ENCODE measurements at places on chromosomes 4 and X. TPM values are rescaled to one million over a fixed set of nuclear protein-coding genes. Genes with fewer than 3 reads are reported as not detected.

DNA sequence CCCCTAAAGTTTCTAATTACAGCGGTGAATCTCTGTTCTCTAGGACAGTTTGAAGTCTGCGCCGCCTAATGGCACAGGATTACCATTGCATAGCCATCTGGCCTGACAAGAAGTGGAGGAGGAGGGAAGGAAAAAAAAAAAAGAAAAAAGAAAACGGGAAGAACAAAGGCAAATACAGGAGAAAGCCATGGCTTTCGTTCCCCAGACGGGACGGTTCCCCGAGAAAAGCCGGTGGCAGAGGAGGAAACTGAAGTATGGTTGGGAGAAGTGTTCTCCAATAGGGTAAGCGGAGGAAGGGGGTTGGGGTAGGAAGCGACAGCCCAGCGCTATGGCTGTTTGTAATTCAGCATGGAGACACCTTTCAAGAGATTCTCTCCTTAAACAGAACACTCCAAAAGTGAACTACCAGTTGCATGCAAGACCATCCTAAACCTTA lies 80.8 kb downstream of the HMGN5 start:
- peak overlapping the region; percentile 94 for H3K4me3 ChIP-seq
- peaks cover 5% of the 10 kb centered on the region for H3K4me1 ChIP-seq
- H3K27me3 ChIP-seq = peaks cover 33% of the 10 kb centered on the region
- H3K36me3 ChIP-seq = no peaks in the 10 kb centered on the region
- peak overlapping the region; percentile 95 for H3K27ac ChIP-seq
- peak; percentile 30 for DNase-seq

ETNPPL gene
- total RNA-seq = 0.23 TPM

CDX4 gene
- total RNA-seq = not detected

- H3K4me1 ChIP-seq = no peaks in the 10 kb centered on the region
- H3K36me3 ChIP-seq = peaks cover 4% of the 10 kb centered on the region
- H3K27me3 ChIP-seq = no peaks in the 10 kb centered on the region
- no peak for DNase-seq
- no peak overlapping the region for H3K4me3 ChIP-seq
Measured at GRCh38 chr4:144310535-144310934, 170.0 kb upstream of the GYPA start.

DNA sequence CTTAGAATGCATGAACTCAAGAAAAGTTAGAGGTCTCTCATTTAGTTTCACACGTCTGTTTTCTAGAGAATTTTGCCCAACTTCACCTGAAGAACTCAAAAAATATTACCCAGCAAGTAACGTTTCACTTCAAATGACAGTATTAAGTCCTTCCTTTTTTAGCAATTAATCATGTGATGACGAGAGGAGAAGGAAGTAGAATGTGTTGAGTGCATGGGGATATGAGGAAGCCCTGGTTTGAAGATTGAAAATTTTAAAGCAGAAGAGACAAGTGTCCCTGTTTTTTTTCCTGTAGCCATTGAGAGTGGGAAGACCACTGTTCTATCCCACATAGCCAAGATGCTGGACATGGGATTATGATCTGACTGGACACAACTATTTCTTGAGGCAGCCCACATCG lies 406.3 kb upstream of the CPEB2 start:
- H3K27ac ChIP-seq = no peak overlapping the region
- H3K27me3 ChIP-seq = peaks cover 6% of the 10 kb centered on the region
- no peak for DNase-seq
- H3K4me3 ChIP-seq = no peak overlapping the region
- peaks cover 5% of the 10 kb centered on the region for H3K4me1 ChIP-seq

- no peak for DNase-seq
- H3K4me3 ChIP-seq = no peak overlapping the region
- H3K27ac ChIP-seq = no peak overlapping the region
- H3K27me3 ChIP-seq = no peaks in the 10 kb centered on the region
Measured at GRCh38 chr4:67549123-67549522, 3.8 kb upstream of the CENPC start.

DNA sequence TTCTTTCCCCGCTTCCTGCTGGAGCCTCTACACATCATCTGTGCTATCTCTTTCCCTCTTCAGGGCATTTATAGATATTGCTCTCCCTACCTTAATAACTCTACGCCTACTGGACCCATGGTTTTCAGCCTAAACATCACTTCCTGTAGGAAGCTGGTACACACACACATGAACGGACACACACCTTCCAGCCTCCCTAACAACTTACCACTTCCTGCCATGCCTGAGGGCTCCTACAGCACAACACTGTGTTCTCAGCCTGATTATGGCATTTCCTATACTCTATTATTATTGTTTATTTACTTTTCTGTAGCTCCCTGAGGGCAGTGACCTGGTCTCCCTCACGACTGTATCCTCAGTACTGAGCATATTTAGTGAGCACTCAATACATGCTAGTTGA lies 163.6 kb upstream of the MAP3K15 start:
- H3K27ac ChIP-seq = no peak overlapping the region
- no peak for DNase-seq
- H3K36me3 ChIP-seq = peaks cover 5% of the 10 kb centered on the region
- no peak overlapping the region for H3K4me3 ChIP-seq
- H3K27me3 ChIP-seq = no peaks in the 10 kb centered on the region

DNA sequence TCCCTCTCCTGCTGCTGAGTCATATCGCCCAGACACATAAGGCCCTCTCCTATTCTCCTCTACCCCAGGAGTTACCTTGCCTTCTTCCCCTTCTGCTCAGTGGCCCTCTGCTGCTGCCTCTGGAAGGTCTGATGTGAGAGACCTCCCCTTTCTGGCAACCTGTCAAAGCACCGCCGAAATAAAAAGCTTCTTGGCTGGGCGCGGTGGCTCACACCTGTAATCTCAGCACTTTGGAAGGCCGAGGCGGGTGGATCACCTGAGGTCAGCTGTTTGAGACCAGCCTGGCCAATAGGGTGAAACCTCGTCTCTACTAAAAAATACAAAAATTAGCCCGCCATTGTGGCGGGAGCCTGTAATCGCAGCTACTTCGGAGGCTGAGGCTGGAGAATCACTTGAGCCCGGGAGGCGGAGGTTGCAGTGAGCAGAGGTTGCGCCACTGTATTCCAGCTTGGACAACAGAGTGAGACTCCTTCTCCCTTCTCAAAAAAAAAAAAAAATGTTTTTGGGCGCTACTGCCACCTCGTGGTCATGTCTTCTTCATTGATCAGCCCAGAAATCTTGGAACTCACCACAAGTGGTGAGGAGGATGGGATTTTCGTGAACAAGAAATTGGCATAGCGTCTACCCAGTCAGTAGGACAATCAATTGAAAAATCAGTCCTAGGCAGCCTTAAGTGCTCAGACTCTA lies 8.6 kb upstream of the ZXDA start:
- no peaks in the 10 kb centered on the region for H3K4me1 ChIP-seq
- no peak overlapping the region for H3K27ac ChIP-seq
- H3K36me3 ChIP-seq = no peaks in the 10 kb centered on the region
- H3K27me3 ChIP-seq = no peaks in the 10 kb centered on the region
- no peak overlapping the region for H3K4me3 ChIP-seq

- H3K36me3 ChIP-seq = peaks cover 3% of the 10 kb centered on the region
- no peak within 1 kb of the TSS for H3K27ac ChIP-seq
- DNase-seq = peak; percentile 6
- peak within 1 kb of the TSS; percentile 84 for H3K4me3 ChIP-seq
- H3K27me3 ChIP-seq = peaks cover 6% of the 10 kb centered on the region
Measured at GRCh38 chrX:119398974-119399771, at the start of gene SLC25A43. Gene SLC25A43 (plus strand): TSS chrX:119399336. CDS start chrX:119399404, 68 bp downstream.

AMBN gene
- not detected for total RNA-seq

GRCh38 chr4:1626151-1626550 lies 58.0 kb downstream of the FAM53A start:
- H3K27ac ChIP-seq = no peak overlapping the region
- DNase-seq = no peak
- H3K4me3 ChIP-seq = no peak overlapping the region
- H3K36me3 ChIP-seq = no peaks in the 10 kb centered on the region
- H3K4me1 ChIP-seq = no peaks in the 10 kb centered on the region
- no peaks in the 10 kb centered on the region for H3K27me3 ChIP-seq

DNA sequence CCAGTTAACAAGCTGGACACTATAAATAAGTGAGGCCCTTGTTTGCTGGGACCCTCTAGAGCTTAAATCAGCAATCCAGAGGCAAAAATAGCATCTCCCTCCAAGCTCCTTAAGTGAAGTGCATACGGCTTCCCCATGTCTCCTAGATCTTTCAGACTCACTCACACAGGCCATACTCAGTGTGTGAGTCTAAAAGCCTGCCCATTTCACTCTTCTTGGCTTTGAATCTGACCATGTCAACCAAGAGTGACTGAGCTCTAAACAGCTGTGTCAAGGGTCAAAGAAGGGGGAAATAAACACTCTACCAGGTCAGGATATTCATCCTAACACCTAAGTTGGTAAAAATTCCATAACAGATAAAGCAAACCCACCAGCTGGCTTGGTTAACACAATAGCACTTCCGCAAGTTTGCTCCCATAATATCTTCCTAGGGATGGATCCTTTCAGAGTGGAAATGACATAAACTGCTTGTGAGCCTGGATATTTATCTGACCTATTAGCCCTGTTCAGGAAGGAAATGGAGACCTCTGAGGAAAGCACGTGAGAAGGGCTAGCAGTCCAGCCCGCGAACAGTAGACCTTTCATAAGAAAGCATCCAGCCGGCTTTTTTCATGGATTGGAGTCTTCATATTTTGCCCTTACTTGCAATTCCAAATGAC lies 65.6 kb downstream of the MID1 start:
- H3K4me3 ChIP-seq = peak overlapping the region; percentile 56
- H3K4me1 ChIP-seq = peaks cover 44% of the 10 kb centered on the region
- H3K27me3 ChIP-seq = no peaks in the 10 kb centered on the region
- no peak for DNase-seq
- H3K36me3 ChIP-seq = peaks cover 22% of the 10 kb centered on the region

DNA sequence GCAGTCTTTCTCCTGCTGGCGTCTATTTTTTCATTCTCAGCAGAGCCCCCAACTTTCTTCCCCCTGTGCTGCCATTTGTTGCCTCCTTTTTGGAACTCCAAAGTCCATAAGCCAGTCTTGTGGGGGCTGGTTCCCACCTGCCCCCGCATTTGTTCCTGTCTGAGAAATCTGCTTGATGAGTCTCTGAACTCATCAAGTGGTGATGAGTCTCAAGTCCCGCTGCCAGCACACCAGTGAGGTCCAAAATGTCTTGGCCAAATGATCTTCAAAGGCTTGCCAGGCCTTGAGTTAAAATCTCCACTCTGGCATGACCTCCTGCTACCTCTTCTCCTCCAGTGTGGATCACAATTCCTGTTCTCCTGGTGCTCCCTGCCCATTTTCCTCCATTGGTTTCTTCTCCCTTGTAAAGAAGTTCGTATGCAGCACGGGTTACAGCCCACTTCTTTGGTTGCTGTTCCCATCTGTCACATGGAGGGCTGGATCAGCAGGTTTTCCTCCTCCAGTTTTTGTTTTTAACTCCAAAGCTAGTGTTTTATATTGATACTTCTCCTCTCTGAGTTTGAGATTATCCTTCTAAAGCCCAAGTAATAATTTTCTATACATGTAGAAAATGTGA lies 72.7 kb upstream of the LIMCH1 start:
- DNase-seq = no peak
- H3K4me1 ChIP-seq = peaks cover 18% of the 10 kb centered on the region
- no peak overlapping the region for H3K4me3 ChIP-seq
- no peak overlapping the region for H3K27ac ChIP-seq
- no peaks in the 10 kb centered on the region for H3K27me3 ChIP-seq

DNA sequence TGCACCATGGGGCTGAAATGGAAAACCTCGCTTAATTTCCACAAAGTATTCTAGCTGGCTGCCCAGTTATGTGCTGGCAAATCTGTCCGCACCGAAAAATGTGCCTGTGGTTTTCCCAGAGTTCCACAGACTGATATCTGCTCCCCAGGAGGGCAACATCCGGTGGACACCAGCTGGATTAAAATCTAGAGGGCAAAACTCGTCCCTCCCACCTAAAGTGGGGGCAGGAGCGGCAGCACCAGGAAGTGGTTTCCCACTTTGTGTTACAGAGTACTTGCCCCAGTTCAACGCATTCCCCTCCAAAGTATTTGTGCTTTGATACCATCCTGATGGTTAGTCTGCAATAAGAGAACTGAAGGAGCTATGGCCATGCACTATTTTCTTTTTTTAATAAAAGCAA lies 187.6 kb downstream of the TSPAN5 start:
- H3K27ac ChIP-seq = no peak overlapping the region
- DNase-seq = no peak
- peaks cover 24% of the 10 kb centered on the region for H3K4me1 ChIP-seq
- no peak overlapping the region for H3K4me3 ChIP-seq

GRCh38 chr4:61407642-61408618 lies 207.8 kb downstream of the ADGRL3 start:
- no peaks in the 10 kb centered on the region for H3K27me3 ChIP-seq
- peak overlapping the region; percentile 1 for H3K27ac ChIP-seq
- H3K4me3 ChIP-seq = peak overlapping the region; percentile 35
- no peak for DNase-seq
- H3K4me1 ChIP-seq = peaks cover 18% of the 10 kb centered on the region

GRCh38 chr4:101262683-101263082 lies 84.6 kb downstream of the PPP3CA start:
- peaks cover 15% of the 10 kb centered on the region for H3K4me1 ChIP-seq
- H3K36me3 ChIP-seq = no peaks in the 10 kb centered on the region
- DNase-seq = no peak
- H3K27me3 ChIP-seq = no peaks in the 10 kb centered on the region

ADH1C gene
- not detected for total RNA-seq
